Adrenal gland (tissue), 19 donors: ENCODE measurements at places on chromosomes 7 and 10.

DNA sequence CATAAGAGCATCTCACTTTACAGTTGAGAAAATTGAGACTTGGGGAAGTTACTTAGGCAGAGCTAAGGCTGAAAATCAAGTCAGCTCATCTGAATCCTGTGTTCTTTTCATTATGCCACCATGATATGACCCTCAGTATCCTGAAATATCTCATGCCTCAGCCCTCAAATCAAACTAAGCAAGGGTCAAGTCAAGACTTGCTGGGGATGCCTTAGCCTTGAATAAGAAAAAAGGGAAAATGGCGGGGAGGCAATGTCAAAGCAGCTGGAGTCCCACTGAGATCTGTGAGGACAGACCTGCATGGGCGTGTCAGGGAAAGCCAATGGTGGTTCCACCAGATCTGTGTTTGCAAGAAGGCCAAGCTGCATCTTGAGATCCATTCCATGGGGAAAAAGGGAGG lies 91.0 kb upstream of the CACUL1 start:
- DNase-seq, result no peak

DNA sequence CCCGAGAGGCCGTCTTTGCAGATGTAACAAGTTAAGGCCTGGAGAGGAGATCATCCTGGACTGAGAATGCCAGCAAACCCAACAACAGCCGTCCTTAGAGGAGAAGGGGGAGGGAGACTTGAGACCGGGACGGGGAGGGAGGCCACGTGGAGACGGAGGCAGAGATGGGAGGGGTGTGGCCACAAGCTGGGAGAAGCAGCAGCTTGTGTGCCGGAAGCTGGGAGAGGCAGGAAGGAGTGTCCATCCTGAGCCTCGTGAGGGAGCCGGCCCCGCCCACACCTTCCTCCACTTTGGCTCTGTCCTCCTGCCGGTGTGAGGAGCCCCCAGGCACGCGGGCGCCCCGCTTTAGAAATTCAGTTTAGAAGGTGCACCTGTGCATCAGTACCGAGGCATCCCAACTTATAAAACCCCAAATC lies 95.7 kb downstream of the DNAJB6 start:
- DNase-seq, result no peak

- no peak for DNase-seq
These were observed 20.9 kb upstream of the GRIFIN start for GRCh38 chr7:2497065-2497464.

GRCh38 chr7:1030444-1031070 lies 13.8 kb upstream of the GPR146 start:
- no peak for DNase-seq

GRCh38 chr10:114881417-114881816 lies 56.6 kb upstream of the TRUB1 start:
- DNase-seq, result no peak

DNA sequence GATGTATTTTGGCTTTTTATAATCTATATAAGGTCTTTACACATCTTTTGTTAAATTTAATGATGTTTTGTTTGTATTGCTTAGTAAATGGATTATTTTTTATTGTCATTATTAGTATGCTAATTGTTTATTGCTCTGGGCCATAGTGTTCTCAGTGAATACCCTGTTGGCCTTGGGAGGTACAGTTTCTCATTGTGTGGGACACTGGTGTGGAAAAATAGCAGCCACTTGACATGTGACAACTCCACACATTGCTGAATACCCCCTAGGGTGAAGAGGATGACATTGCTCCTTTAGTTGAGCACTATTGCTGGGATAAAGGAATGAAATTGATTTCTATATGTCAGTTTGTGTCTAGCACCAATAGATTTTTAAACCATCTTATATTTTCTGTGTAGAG lies 130.9 kb downstream of the CCNY start:
- no peak for DNase-seq

DNA sequence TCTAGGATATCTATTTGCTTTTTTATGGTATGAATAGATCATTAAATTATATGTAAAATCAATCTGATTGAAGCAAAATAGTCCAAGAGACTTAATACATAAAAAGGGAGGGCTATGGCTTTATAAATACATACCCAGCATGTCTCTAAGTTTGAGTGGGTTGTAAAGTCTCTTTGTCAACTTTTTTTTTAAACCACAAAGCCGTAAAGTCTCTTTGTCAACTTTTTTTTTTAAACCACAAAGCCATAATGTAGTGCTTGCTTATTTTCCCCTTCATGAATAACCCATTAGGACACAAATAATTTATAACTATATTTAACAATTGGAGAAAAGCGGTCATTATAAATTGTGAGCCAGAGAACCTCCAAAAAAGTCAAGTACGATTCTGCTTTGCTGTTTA lies 5.7 kb downstream of the HECTD2 start:
- no peak for DNase-seq

DNA sequence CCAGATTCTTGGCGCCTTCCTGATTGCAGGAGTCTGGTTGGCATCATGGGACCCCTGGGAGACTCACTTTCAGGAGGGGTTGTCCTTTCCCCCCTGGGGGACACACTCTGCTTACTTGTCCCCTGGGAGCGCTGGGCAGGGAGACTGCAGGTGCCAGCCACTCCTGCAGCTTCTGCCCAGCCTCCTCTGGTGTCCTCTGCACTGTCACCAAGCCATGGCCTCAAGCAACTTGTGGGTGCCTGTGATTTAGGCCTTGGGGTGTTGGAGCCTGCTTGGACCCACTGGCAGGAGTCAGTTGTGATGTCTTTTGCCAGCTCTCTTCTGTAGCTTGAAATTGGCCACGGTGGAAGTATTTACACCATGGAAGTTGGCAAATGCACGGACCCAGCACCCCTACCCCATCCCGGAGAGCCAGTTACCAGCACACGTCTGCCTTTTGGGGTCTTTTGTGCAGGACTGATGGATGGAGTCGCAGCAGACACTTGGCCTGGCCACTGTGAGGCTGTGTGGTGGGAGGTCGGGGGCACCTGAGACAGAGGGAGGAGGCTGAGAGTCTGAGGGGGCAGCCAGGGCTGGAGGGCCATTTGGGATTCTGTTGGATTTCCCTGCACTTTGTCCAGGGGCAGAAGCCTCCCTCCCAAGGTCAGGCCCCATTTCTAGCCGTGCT lies 104.7 kb downstream of the LHPP start:
- no peak for DNase-seq

DNA sequence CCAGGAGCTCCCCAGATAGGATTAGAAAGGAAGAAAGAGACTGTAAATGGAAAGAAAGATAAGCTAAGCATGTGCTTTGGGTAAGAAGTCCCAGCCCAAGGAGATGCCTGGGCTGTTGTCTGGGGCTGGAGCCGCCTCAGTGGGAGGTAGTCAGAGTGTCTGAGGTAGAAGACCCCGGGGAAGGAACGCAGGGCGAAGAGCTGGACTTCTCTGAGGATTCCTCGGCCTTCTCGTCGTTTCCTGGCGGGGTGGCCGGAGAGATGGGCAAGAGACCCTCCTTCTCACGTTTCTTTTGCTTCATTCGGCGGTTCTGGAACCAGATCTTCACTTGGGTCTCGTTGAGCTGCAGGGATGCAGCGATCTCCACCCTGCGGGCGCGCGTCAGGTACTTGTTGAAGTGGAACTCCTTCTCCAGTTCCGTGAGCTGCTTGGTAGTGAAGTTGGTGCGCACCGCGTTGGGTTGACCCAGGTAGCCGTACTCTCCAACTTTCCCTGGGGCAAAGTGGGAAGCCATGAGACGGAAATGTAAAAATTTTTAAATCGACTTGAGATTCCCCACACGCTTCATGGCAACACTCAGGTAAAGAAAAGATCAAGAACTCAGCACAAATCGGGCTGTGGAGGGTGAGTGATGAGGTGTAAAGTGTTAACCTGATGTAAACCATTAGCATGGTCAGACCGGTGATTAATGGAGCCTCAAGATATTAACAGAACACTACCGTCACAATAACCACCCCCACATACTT lies 1.3 kb downstream of the HOXA1 start:
- DNase-seq, result no peak

GRCh38 chr10:93465806-93466675 lies 16.1 kb downstream of the MYOF start:
- DNase-seq, result peak; percentile 94

GRCh38 chr10:96238646-96239623 lies 32.4 kb downstream of the BLNK start:
- no peak for DNase-seq

- DNase-seq, result peak; percentile 51
These were observed 175.1 kb downstream of the SEPTIN7 start for GRCh38 chr7:35975851-35976454.

GRCh38 chr10:131728286-131729228 lies 172.3 kb upstream of the PPP2R2D start:
- DNase-seq, result peak; percentile 6

GRCh38 chr10:77514870-77515269 lies 122.7 kb downstream of the KCNMA1 start:
- no peak for DNase-seq

GRCh38 chr7:116588225-116588624 lies 63.4 kb downstream of the CAV1 start:
- no peak for DNase-seq

DNA sequence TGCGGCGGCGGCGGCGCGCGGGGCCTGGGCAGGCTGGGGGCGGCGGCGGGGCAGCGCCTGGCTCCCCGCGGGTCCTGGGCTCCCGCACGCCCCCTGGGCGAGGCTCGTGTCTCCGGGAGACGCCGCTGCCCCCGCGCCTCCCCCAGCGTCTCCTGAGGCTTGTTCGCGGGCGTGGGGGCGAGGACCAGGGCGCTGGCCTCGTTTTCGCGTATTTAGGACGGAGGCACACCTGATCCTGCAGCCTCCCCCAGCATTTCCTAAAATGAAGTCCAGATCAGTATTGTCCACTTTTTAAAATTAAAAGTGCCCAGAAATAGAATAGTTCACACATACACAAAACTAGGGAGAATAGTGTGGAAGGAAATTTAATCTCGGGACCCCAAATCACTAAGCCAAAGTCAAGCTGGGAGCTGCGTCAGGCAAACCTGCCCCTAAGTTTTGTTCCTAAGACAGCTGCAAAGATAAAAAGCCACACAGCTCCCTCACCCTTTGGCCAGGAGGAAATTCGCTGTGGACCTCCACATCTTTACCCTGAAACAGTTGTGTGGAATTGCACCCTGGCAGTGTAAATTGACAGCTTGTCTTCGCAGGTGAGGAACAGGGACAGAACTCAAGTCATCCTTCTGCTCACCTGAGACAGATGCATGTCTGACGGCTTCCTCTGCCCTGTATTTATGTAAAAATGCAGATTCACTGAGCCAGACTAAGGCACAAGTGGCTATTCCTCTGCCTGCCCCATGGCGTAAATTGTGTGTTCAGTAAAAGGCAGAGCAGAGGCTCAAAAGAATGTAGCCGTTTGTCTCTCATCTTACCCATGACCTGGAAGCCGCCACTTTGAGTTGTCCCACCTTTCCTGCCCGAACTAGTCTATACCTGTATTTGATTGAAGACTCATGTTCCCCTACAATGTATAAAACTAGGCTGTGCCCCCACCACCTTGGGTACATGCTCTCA lies 740 bp downstream of the GALNT11 start:
- peak; percentile 61 for DNase-seq

GRCh38 chr10:124354411-124355382 lies 64.0 kb downstream of the OAT start:
- peak; percentile 59 for DNase-seq

DNA sequence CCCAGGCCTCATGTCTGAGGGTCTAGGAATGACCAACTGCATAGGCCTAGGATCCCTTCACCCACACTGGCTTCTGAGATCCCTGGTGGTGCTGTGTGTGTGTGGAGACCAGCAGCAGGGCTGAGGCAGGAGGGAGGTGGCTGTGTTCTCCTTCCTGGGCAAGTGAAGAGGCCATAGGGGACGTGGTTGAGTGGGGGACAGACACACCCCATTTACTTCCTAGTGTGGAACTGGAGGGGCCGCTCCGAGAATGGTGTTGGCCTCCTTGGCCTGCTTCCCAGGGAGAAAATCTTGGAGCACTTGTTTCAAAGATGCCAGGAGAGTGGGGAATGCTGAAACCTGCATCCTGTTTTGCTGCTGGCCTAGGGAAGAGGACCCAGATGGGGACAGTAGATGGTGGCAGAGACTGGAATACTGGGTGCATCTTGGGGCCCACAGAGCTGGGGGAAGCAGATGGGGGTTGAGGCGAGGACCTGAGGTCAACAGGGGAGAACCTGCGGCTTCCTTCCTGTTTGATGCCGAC lies 19.1 kb downstream of the UBTD1 start:
- no peak for DNase-seq

- DNase-seq, result no peak
These were observed 28.2 kb downstream of the TDRD1 start for GRCh38 chr10:114207349-114207748.

- DNase-seq, result no peak
These were observed 152.6 kb downstream of the POU6F2 start for GRCh38 chr7:39130274-39130673.

DNA sequence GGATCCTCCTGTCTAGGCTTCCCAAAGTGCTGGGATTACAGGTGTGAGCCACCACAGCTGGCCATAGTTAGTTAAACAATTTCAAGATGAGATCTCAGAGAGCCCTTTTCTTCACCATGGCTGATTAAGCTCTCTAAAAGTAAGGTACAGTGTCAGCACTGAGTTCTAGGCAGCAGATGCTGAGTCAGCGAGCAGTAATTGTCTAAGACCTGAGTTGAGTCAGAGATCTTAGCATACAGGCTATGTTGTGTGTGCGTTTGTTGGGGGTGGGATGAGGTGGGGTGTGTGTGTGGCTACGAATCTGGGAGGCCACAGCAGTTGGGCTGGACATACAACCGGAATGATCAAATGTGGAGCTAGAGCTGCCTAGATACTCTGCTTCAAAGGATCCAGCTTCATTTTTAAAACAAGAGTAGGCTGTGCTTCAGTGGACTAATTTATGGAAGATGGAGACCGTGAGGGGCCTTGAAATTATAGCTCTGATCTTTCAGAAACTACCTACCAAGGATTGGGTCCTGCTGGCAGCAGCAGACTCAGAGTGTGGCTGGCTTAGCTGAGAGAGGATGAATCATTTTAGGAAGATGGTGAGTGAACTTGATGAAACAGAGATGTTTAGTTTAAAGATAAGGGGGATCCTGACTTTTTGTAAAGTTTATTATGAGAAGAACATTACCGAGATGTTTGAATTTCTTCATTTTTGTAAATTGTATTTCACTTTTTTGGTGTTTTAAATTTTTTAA lies 17.5 kb upstream of the MTPN start:
- no peak for DNase-seq

GRCh38 chr7:121006711-121007315 lies 18.3 kb downstream of the CPED1 start:
- DNase-seq, result no peak

GRCh38 chr10:58305821-58306220 lies 29.0 kb upstream of the UBE2D1 start:
- no peak for DNase-seq

- no peak for DNase-seq
These were observed 69.4 kb downstream of the VOPP1 start for GRCh38 chr7:55502858-55503440.

GRCh38 chr7:12757443-12757842 lies 70.0 kb downstream of the ARL4A start:
- no peak for DNase-seq

DNA sequence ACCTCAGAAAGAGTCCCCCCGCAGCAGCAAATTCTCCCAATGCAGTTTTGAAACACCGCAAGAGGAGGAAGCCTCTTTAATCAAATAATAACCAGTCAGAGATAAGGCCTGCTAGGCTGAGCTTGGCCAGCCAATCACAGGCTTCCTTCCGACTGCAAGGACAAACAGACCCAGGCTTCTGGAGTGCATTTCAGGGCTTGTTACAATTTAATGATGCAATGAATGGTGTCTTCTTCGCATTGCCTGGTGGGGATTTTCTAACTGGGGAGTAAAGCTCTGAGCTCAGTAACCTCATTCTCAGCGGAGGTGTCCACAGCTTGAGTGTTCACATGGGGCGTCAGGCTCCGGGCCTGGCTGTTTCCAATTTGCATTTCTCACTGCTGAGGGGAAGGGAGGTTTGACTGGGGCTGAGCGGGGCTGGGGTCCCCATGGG lies 31.8 kb upstream of the GPAM start:
- peak; percentile 90 for DNase-seq

GRCh38 chr7:47034180-47034579 lies 547.7 kb downstream of the TNS3 start:
- DNase-seq, result no peak
